ENCODE measurements at places on chromosomes 6 and 20.
A peak's percentile ranks its signal among the peaks of the same experiment; 100 is the strongest.

GRCh38 chr6:21603082-21603952, 9.8 kb downstream of the SOX4 start:
- DNase-seq, result no peak

- no peak for DNase-seq
These were observed 12.8 kb upstream of the AKAP7 start for GRCh38 chr6:131122516-131122915.

- no peak for DNase-seq
These were observed 47.6 kb upstream of the SPDEF start for GRCh38 chr6:34603707-34604106.

DNA sequence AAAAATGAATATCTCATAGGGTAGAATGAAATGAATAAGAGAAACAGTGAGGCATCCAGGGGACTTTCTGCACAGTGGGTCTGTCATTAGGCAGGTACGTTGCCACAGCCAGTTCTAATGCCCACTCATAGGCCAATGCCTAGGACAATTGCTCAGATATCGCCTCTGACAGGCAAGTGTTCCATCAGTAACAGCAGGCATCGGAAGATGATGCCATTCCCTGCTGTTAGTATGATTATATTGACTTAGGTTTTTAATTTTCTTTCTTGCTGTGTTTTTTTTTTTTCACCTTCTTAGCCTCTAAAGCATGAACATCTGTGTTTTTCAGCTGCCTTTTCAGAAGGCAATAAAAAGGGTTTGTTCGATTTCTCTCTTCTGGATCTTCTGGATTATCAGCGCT, 90.7 kb downstream of the PRL start:
- no peak for DNase-seq

GRCh38 chr6:6885521-6886170, 222.1 kb upstream of the RREB1 start:
- no peak for DNase-seq

DNA sequence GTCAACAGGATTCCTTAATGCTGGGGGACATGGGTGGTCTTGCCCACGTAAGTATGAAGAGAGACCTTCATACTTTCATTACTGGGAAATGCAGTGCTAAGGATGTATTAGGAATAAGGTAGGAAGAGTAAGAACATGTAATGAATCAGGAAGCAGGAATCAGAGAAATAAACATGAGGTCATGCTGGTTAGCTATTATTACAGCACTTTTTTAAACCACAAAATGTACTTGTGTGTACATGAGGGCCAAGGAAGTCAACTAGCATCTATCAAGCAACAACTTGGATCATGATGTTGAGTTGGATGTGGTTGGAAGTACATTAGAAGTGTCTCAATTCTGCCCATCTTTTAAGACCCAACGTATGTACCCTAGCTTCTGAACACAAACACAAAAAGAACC, 63.5 kb upstream of the E2F3 start:
- no peak for DNase-seq

DNA sequence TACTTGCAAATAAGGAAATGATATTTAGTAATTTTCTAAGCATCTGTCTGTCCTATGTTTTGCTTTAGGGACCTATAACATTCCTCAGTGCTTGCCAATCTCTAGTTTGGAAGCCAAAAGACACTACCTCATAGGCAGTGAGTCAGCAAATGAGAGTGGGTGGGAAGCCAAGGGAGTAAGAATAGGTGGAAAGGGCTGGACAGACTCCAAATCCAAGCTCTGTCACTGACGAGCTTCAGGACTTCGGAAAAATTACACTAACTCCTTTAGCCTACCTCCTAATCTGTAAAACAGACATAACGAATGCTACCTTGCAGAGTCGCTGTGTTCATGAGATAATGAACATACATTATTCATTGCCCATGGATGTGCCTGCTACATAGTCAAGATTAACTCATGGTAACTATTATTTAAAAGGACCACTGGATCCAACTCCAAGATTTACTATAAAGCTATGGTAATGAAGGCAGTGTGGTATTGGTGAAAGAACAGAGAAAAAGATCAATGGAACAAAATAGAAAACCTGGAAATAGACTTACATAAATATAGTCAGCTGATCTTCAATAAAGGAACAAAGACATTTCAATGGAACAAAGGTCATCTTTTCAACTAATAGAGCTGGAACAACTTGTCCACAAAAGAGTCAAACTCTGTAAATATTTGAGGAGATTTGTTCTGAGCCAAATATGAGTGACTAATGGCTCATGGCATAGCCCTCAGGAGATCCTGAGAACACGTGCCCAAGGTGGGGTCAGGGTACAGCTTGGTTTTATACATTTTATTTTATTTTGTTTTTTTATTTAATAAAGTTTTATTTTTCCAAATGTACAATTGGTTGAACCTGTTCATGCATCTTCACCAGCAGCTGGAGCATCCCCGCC, 64.1 kb downstream of the FAM50B start:
- DNase-seq, result peak; percentile 99

GRCh38 chr6:142892254-142893021, 52.5 kb downstream of the HIVEP2 start:
- DNase-seq, result no peak

DNA sequence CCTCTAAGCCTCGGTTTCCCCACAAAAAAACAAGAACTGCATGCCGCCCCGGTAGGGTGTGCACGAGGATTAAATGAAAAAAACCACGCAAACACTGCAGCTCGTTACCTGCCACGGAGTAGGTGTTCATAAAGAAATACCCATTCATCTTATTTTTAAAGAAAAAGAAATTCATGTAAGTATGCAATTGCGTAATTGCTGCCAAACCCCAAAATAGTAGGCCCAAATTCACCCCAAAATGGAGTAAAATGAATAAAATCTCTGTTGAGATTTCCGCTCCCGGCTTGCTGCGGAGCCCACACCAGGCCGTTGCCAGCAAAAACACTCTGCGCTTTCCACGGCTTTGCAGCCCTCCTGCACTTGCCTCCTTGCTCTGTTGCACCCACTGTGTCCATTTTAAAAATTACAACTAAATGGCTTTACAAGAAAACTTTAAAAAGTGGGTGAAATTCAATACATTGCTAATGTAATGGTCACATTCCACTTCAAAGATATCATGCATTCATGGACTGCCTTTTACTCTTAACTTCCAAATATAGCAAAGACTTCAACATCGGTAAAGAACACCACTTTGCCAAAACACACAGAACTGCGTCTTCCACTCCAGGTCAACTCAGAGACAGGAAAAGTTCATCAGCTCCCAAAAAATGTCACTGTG, 125.0 kb downstream of the ZMYND8 start:
- peak; percentile 96 for DNase-seq

DNA sequence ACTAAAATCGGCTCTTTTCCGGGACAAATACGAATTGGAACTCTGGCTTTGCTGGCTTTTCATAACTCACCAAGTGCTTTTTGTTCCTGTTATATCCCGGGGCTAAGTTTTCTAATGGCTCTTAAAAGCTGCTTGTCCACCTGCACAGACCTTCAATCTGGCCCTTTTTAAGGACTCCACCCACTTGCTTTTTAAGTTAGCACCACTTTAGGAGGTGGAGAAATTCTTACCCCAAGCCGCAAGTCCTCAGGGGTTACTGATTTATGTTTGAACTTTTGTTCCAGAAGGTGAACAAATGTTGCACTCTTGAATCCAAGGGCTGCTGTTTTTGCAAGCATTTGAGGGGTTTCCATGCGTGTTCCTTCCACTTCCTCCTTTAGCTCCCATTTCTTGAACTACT, 37.8 kb downstream of the FAM184A start:
- no peak for DNase-seq

GRCh38 chr6:18323935-18324705, 59.8 kb upstream of the DEK start:
- peak; percentile 54 for DNase-seq

DNA sequence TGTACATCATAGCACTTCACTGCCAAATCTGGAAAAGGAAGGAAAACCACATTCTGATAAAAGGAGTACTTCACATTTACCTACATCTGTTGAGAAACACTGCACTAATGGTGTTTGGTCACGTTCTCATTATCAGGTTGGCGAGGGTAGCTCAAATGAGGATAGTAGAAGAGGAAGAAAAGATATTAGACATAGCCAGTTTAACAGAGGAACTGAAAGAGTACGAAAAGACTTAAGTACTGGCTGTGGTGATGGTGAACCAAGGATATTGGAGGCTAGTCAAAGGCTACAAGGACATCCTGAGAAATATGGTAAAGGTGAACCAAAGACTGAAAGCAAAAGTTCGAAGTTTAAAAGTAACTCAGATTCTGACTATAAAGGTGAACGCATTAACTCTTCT, 32.0 kb upstream of the GJA10 start:
- DNase-seq, result no peak

DNA sequence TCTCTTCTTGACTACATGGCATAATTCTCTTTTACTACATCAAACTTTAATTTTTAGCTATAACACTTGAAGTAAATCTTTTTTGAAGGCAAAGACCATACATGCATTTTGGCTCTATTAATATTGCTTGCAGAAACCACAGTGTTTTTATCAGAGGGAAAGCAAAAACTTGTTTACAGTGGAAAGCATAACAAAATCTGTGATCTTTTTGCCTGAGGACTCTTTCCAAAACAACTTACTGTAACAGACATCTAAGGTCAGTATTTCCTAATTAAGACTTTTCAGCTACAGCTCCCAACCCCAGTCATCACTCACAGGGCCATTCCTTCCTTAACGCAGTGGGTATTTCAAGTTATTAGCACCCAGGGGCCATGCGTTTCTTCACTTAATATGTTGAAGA, 274.7 kb downstream of the CDKAL1 start:
- no peak for DNase-seq

GRCh38 chr6:109507490-109508072, 24.6 kb upstream of the ZBTB24 start:
- DNase-seq, result no peak

GRCh38 chr6:127276331-127276730, 9.7 kb downstream of the RNF146 start:
- no peak for DNase-seq

DNA sequence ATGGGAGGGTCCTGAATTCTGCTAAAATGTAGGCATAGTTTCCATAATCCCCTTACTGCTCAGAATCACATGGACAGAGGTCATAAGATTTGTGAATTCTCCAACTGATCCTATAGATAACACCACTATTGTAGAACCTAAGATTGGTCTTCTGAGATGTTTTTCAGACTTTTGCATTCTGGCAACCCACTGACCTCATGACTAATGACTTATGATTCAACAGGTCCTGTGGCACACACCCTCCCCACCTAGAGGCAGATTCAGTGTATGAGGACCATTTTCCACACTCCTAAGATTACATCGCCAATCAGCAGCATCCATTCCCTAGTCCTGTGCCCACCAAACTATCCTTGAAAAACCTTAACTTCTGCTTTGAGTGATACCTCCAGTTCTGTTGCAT, 207.2 kb downstream of the BTBD9 start:
- DNase-seq, result peak; percentile 29

- no peak for DNase-seq
These were observed 477.7 kb downstream of the BTBD3 start for GRCh38 chr20:12395353-12395752.

DNA sequence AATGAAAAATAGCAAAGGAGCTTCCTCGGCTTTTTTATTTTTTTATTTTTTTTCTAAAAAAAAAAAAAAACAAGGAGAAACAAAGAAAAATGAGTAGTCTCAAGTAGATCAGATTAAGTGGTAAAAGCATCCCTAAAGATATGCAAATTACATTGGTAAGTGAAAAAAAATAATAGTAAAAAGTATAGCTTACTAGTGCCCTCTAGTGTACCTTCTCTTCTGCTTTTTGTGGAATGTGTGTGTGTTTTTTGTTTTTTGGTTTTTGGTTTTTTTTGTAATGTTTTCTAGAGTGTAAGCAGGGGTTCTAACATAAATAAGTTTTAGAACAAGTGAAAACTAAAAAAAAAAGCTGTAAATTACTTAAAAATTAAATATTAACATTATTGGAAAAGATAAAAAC, 1062.0 kb downstream of the HACE1 start:
- no peak for DNase-seq

GRCh38 chr6:63802606-63803206, 167.1 kb downstream of the PHF3 start:
- peak; percentile 25 for DNase-seq

DNA sequence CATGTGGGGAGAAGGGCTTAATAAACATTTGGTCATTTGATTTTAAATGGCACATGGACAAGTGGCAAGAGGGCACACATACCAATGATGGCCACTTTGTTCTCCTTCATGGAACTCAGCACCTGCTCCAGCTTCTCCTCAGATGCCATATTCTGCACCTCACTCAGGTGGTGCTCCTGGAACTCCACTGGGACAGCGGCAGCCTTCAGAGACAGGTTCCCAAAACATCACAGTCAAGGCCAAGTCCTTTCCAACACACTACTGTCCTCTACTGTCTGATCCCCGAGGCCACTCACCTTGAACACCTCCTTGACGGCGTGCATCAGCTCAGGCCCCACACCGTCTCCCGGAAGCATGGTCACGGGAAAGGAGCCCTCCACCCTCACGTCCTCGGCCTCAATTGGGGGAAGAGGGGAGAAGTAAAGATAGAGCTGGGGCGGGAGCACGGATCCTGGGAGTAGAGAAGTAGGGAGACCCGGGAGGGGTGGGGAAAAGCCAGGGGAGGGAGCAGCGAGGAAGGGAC, 591 bp downstream of the IDH3B start:
- no peak for DNase-seq

- no peak for DNase-seq
These were observed 12.2 kb downstream of the NFKBIL1 start for GRCh38 chr6:31559606-31559957.

DNA sequence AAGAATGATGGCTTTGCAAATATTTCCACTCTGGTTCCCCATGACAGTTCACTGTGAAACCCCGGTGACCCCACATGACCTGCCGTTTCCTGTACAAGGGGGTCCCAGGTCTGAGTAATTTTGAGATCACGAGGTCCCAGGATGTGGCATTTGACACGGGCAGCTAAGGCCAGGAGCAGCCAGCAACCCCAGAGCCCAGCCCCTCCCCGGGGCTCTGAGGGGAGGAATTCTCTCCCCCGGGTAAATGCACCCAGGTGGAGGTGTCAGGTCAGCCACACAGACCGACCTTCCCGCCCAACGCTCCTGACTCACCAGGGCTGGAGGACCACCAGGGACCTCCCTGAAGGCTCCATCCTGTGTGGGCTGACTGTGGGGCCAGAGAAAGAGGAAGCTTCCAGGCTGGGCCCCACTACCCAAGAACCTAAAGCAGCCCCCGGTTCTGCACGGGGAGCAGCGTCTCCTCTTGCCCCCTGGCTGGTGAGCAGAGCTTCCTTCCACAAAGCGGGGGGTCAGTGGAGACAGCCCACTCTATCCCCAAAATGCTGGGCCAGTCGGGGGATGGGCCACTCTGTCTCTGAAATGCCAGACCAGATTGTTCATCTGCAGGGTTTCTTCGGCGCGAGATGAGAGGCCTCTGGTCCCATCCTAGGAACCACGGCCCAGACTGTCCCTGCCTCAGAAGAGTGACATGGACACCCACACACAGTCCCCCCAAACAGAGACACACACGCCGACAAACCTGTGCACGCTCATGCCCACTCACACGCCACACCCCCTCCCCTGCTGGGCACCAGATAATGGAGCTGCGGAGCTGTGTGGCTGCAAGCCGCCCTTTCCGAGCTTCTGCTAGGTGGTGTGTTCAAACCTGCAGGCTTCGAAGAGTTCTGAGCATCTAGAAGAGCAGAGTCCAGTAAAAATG, 23.4 kb upstream of the SLCO4A1 start:
- no peak for DNase-seq

All from fibroblast of skin of back (primary cell).